ENCODE measurements at places on chromosomes 1 and 21.

DNA sequence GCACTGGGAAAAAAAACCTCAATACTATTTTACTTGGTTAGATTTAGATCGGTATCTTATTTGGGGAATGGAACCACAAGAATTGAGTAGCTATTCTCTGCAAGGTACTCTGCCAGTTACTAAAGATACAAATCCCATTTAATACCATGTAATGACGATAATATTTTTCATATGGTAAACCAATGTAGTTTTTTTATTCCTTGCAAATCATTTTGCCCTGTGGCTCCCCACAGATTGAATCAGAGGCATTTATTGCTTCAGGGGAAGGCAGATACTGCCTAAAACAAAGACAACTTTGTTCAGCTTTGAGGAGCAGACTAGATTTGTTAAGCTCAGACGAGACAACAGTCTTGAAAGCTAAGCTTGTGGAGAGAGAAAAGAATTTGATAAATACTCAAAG is 226.7 kb upstream of the RUNX1 start:
- no peak for DNase-seq

GRCh38 chr1:60596791-60597750 is 485.3 kb upstream of the NFIA start:
- DNase-seq, result peak; percentile 6

DNA sequence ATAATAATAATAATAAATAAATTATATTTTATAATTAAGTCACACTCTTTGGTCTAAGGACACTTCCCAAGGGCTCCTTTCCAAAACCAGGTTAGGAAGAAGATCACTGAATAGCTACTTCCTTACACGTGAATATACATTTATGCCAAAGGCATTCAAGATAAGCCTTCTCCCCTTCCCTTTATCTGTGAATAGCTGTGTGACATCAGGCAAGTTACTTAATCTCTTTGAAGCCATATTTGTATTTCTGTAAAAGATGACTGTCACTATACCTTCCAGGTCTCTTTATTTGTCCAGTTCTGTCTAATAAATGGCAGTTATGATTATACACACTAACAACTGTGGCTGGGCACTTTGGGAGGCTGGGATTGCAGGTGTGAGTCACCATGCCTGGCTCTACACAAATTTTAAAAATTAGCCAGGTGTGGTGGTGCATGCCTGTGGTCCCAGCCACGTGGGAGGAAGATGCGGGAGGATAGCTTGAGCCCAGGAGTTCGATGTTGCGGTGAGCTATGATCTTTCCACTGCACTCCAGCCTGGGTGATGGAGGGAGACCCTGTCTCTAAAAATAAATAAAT is 5.5 kb upstream of the RNF11 start:
- DNase-seq, result no peak

DNA sequence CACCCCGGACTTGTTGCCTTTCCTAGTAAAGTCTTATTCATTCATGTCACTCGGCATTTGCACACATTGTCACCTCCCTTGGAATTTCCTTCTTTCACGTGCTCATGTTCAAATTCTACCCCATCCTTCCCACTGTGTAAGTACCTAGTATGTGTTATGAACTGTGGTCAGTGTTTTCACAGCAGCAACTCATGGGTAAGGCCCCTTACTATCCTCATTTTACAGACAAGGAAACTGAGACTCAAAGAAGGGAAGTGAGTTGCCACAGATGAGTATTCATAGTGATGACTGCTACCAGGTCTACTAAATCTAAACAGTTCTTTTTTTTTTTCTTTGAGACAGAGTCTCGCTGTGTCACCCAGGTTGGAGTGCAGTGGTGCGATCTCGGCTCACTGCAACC is 10.5 kb downstream of the CITED4 start:
- no peak for DNase-seq

DNA sequence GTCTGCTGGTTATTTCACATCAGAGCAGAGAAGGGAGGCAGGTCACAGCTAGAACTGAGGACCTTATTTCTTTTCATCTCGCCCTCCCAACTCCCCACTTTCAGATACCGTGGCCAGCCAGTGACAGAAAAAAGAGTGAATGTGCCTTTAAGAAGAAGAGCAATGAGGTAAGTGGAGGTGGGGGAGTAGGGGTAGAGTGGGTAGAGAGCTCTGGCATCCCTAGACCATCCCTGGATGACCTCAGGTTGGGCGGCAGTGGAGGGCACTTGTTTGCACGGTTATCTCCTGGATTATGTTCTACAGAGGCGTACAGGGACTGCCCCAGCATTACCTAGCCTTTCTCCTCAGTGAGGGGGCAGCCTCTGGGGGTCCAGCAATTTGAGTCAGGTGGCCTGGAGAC is 4.6 kb downstream of the SEMA4A start:
- DNase-seq, result no peak

DNA sequence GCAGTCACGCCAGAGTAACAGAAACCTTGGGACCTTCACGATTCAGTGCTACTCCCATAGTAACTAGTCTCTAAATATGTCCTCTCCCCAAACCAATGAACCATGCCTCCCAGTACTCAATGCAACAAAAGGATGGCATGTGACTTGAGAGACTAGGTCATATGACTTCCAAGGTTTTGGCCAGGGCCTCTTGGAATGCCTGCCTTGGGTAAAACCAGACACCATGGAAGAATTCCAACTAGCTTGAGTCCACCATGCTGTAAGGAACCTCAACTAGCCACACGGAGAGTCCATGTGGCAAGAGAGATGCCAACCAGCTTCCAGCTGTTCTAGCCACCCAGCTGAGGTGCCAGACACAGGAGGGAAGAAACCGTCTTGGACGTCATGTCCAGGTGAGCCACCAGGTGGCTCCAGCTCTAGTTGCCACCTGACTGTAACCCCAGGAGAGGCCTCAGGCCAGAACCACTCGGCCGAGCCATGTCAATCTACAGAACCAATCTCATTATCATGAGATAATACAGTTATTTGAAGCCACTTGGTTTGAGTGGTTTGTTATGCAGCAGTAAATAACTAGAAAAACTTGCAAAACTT is 115.0 kb downstream of the SYF2 start:
- DNase-seq, result no peak

DNA sequence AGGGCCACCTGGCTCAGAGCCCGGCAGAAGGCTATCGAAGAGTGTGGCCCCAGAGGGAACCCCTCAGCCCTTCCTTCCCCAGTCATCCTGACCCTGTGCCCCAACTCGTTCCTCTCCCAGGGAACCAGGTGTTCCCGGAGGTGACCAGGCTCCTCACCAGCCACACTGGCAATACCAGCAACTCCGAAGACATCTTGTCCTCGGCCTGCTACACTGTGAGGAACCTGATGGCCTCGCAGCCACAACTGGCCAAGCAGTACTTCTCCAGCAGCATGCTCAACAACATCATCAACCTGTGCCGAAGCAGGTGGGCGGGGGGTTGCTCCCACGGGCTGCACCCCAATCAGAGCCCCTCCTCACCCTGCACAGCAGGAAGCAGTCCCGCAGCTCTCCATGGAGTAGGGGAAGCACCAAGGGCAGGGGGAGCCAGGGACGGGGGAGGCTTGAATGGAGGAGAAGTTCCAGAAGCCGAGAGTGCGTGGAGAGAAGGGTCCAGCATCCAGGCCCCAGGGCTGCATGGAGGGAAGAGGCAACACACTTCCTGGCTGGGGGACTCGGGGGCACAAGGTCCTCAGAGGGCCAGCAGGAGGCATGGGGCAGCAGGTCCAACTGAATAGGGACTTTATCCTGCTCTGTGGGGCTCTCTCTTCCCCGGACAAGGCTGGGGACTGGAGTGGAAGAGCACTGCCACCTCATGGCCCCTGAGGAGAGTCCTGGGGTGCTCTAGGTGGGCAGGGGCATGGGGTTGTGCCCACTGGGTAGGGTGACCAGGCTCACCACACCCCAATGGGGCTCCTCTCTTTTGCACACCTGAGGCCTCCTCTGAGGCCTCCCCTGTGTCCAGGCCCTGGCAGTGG is 41.7 kb downstream of the PKP1 start:
- DNase-seq, result no peak

GRCh38 chr1:225674381-225674780 is 21.5 kb upstream of the ENAH start:
- no peak for DNase-seq

DNA sequence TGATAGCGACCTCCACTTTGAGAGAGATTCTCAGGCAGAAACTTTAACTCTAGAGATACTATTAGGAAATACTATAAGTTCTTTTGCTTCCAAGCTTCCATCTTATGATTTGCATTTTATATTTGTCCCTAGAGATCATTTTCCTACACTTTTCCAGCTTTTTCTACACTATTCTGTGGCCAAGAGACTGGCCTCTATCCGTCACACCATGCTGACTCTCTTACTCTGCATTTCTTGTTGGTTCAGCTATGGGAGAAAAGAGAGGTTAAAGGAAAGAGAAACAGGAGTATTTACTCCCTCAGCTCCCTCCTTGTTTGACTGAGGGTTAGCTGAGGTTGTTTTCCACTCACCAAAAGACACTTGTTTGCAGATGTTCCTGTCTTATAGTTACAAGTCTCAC is 665.6 kb upstream of the CXADR start:
- DNase-seq, result no peak

DNA sequence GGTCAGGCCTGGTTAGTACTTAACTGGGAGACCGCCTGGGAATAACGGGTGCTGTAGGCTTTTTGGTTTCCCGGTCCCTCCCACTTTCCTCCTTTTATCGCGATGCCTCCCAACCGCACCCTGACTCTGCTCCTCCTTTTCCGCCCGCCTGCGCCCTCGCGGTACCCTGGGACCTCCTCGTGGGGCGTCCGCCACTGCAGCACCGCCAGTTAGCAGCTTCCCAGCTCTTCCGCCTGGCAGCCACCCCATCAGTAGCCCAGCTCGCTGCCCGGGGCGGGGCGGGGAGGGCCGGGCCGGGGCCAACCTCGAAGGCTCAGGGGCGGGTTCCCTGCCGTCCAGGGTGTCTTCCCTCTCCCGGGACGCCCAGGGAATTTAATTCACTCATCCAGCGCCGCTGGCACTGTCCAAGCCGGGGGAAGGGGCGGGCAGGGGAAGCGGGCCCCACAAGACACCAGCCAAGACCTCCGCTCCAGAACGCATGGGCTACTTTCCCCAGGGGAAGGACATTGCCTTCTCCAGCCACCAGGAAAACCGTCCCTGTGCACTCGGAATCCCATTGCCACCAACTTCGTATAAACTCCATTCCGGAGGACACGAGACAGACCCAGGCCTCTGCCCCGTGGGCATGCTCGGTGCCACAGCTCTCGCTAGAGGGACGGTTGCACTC is 2.0 kb upstream of the ZNF678 start:
- DNase-seq, result no peak

- DNase-seq, result no peak
Measured at GRCh38 chr1:238677567-238677966, 708.8 kb upstream of the CHRM3 start.

DNA sequence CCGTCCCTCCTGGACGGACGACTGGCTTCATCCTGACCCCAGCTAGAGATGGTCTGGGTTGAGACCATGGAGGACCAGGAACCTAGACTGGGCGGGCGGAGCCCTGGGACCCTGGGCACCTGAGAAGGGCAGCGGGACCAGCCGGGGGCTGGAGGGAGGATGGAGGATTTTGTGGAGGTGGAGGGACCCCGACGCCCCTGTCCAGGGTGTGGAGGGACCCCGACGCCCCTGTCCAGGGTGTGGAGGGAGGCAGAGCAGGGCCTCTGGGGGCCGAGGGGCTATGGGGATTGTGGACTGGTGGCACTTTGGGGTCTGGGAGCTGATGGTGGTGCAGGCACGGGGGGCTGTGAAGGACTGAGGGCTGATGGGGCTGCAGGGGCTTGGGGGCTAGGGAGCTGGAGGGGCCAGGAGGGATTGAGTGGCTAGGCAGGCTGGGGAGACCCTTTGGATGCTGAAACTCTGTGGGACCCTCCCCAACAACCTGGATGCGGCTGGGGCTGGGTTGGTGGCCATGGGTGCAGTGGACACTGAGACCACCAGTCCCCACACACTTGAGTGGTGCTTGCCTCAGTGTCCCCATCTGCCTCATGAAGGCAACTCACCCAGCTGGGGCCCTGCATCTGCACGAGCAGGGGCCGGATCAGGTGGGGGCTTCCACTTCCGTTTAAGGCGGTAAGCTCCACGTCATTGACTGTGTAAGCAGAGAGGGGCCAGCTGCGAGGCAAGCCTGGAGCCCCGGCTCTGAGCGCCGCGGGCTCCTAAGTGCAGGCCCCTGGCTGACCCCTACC is 7.4 kb downstream of the GJC2 start:
- DNase-seq, result no peak

DNA sequence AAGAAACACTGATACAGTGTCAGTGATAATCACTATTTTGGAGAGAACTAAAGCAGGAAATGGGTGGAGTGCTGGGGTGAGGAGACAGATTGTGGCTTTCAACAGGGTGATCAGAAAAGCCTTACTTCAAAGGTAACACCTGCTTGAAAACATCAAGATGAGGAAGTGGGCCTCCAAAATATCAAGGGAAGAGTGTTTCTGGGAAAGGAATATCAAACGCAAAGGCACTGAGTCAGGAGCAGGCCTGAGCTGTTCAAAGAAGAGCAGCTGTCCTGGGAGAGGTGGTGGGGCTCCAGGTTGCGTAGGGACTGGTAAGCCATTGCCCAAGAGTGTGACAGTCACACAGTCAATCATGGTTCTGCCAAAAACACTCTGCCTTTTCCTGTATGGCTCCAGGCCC is 47.1 kb upstream of the ATP1A1 start:
- DNase-seq, result no peak

DNA sequence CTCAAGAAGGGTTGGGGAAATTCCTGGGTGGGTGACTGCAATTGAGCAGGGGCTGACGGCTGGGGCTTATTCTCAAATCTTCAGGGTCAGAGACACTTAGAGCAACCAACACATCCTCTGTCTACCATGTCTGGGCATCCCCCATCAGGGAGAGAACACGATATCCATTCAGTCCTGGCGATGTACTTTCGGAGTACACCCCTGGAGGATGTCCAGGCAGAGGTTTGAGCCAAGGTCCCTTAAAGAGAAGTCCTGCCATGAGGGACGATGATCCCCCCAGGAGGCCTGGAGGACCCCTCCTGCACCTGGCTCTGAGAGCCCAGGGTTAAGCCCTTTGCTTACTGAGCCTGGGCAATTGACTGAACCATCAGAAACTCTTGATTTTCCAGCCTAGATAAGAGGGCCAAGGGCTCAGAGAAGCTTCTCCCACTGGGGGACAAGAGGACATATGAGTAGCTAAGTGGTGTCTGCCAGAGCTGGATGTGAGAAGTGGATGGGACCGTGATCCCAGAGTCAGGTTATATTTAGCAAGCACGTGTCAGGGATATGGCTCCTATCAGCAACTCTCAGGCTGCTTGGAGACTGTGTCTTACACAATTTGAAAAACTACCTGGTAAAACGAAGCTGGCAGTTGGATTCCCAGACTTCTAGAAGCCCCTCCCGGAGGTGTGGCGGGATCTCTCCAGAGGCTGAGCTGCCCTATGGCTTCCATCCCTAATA is 253.3 kb upstream of the VAMP3 start:
- no peak for DNase-seq

Measured in AG08395 (cell line).